ENCODE measurements at places on chromosomes 3 and 15.

DNA sequence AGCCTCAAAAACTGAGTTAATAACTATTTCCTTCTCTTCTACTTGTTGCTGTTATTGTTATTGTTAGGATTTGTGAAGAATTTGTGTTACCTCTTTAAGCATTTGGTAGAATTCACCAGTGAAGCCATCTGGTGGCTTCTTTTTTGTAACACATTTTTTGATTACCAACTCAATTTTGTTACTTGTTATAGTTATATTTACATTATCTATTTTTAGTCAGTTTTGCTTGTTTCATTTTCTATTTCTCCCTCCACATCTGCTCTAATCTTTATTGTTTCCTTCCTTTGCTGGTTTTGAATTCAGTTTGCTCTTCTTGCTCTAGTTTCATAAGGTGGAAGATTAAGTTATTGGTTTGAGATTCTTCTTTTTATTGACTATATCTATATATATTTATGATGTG lies 3.7 kb upstream of the SLC9C1 start:
- DNase-seq = no peak

GRCh38 chr3:160806094-160806493 lies 50.1 kb downstream of the PPM1L start:
- no peak for DNase-seq

DNA sequence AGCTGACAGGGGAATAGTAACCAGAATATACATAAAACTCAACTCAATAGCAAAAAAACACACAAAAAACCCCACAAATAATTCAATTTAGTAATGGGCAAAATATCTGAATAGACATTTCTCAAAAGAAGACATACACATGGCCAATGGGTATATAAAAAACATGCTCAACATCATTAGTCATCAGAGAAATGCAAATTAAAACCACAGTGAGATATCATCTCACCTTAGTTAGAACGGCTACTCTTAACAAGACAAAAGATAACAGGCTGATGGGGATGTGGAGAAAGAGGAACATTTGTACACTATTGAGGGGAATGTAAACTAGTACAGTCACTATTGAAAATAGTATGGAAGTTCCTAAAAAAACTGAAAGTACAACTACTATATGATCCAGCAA lies 678.6 kb downstream of the MECOM start:
- DNase-seq = no peak

DNA sequence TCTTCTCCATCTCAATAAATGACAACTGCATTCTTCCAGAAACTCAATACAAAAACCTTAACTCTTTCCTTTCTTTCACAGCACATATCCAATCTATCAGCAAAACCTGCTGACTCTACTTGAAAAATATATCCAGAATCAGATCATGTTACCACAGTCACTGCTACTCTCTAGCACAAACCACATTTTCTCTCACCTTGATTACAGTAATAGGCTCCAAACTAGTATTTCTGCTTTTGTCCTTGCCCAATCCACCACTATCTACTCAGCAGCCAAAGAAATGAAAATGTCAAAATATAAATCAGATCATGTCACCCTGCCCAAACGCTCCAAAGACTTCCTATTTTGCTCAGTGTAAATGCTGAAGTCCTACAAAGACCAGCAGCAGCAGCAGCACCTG lies 15.2 kb downstream of the TMCC1 start:
- DNase-seq = no peak

DNA sequence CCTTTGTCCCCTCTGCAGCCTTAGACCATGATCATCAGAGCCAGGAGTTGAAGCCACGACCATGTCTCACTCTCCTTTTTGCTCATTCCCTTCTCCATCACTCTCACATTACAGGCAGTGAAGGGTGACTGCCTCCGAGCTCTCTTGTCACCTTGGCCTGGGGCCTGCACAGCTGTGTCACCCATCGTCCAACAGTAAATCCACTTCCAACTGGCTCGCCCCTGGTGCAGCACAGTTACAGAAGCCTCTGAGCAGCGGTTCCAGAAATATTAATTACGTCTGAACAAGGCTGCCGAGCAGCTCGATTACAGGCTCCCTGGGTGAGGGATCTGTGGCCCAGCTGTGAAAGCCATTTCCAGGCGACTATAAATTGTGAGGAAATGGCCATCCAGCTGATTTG lies 528.2 kb downstream of the NR2F2 start:
- DNase-seq = no peak

DNA sequence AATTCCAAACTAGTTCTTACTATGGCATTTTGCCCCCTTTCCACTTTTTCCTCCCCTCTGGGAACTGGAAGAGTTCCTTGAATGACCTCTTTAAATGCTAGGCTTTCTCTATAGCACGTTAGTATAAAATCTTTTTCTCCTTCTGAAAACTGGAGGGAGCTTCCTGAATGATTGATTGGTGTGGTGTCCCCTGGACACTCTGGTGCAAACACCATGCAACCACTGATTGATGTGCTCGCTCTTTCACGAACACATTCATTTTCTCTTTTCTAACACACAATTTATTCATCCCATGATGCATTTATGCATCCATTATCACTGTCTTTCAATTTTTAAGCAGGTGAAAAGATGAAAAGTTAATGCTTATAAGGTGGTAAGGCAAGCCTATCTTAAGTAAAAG lies 159.1 kb upstream of the NANOGP8 start:
- no peak for DNase-seq

- DNase-seq = no peak
These were observed 59.5 kb upstream of the POU1F1 start for GRCh38 chr3:87335931-87336330.

- no peak for DNase-seq
These were observed 29.1 kb upstream of the MANF start for GRCh38 chr3:51355891-51356578.

DNA sequence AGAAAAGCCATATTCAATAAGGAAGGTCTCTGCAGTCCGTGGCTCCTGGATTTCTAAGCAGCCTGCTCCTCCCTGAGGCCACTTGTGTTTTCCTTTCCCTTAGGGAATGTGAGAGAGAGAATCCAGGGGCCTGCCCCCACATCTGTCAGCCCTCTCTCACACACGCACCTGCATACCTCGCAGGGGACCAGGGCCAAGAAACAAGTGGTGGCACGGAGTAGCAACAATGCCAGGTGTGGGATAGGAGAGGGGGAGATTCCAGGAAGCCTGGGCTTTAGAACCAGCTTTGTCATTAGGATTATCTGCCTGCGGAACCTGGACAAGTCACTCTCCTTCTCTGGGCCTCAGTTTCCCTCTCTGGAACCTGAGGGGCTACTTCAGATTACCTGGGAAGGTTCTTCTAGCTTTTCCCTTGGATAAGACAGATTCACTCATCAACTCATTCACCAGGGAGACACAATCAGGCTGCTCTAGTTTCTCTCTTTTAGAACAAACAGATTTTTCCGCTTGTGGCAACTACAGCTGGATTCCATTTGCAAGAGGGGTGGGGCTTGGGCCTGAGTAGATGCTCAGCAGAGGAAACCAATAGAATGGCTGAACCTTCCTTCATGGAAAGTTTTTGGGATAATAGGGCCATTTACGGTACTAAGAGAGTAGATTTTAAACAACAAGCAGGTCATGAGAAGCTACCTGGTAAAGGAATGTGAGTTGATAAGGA lies 19.5 kb downstream of the BCL6 start:
- no peak for DNase-seq

GRCh38 chr3:159604151-159604581 lies 384.5 kb upstream of the IL12A start:
- DNase-seq = no peak

DNA sequence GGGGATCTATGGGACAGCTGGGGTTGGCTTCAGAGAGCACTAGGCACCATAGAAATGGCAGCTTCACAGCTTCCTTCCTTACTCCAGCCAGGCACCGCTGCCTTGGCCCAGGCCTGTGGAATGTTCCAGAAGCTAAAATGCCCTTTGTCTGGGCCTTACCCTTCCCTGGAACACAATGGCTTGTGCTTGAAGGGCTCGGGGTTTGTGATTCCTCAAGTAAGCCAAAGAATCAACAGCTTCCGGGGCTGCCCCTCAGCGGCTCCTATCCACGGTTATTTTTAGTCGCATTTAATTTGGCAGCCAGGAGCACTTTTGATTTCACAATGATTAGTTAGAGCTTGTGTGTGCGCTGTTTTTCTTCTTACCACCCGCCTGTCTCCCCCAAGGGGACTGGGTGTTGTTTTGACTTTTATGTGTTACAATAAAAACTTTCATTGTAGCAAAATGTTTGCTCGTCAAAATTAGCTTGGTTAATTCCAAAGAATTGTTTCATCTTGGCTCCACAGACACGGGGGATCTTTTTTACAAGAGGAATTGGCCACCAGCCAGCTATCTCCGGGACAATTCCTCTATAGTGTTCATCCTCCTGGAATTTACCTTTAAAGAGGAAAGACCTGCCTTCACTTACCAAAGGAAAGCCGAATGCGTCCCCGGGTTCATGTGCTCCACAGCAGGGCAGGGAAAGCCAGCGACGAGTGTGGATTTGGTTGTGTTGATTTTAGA lies 73.8 kb downstream of the TLE3 start:
- no peak for DNase-seq

- no peak for DNase-seq
These were observed 111.0 kb upstream of the TGFBR2 start for GRCh38 chr3:30495172-30496065.

GRCh38 chr3:112685420-112685819 lies 44.5 kb upstream of the CCDC80 start:
- no peak for DNase-seq

DNA sequence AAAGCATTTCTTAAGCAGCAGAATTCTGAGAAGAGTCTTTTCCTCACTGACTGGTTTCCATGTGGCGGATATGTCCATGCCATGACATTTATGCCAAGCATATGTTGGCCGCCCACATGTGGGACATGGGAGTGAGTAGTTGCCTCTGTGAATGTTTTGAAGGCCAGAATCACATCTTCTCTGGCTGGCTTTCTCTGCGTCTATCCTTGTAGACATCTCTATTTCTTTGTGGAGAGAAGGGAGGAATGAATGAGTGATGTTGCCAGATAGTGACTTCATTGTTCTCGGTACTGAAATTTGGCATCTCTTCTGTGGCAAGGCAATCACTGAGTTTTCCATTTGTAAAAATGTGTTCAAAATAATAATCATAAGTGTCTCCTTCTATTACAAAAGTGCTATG lies 316.0 kb downstream of the CLSTN2 start:
- DNase-seq = no peak

DNA sequence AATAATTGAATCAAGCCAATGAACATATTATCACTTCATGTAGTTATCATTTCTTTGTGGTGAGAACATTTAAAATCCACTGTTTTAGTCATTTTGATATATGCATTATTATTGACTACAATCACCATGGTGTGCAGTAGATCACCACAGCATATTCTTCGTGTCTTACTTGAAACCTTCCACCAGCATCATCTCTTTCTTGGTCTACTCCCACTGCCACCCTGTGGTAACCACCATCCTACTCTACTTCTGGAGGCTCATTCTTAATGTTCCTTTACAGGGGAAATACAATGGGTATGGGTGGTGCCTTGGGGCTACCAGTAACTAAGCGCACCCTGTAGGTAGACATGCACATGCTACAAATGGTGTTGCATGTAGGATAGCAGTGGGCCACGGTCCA lies 25.4 kb downstream of the PXK start:
- DNase-seq = no peak

GRCh38 chr3:31220431-31220830 lies 312.3 kb upstream of the STT3B start:
- DNase-seq = no peak

Data from nephron progenitor cell (in vitro differentiated cells).